ENCODE measurements at places on chromosomes 4 and X. TPM values are rescaled to one million over a fixed set of nuclear protein-coding genes. Genes with fewer than 3 reads are reported as not detected.

The CDS1 gene
- total RNA-seq = 18.7 TPM

- peak overlapping the region; percentile 1 for H3K4me3 ChIP-seq
- peak overlapping the region; percentile 20 for H3K27ac ChIP-seq
- H3K36me3 ChIP-seq = no peaks in the 10 kb centered on the region
- H3K27me3 ChIP-seq = no peaks in the 10 kb centered on the region
- no peak for DNase-seq
These were observed 886.2 kb downstream of the ARAP2 start for GRCh38 chr4:35358001-35358584.

DNA sequence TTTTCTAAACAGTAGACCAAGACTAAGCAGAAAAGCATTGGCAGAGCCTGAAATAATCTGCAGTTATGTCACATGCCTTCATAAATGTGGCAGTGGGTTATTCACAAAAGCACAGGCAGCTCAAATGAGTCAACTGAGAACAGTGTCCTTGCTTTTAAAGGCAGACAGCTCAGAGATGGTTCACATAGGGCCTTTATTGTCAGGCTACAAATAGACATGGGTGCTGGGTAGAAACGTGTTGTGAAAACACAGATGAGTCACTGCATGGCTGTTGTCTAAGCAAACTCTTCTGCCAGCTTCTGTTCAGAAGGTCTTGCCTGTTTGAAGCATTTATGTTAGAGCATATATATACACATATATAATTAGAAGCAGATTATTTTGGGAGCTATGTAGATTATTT is 118.0 kb downstream of the SLC4A4 start:
- no peaks in the 10 kb centered on the region for H3K4me1 ChIP-seq
- H3K27ac ChIP-seq = no peak overlapping the region
- no peak for DNase-seq
- H3K4me3 ChIP-seq = no peak overlapping the region

DNA sequence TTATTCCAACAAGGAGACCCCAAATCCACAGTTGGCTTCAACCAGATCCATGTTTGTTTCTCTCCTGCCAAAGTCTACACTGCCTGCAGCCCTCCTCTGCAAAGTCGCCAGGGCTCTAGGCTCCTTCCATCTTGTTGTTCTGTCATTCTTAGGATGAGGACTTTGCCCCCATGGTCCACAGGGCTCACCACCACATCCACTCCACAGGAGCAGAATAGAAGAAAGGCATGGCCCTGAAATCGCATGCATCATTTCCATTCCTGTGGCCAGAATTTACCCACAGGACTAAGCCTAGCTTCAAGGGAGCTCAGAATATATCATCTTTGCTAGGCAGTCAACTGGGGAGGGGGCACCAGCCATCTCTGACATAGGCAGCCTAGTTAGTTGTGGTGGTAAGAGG is 254.7 kb downstream of the FBXW7 start:
- H3K36me3 ChIP-seq = no peaks in the 10 kb centered on the region
- no peaks in the 10 kb centered on the region for H3K27me3 ChIP-seq
- no peak for DNase-seq
- no peak overlapping the region for H3K27ac ChIP-seq
- H3K4me3 ChIP-seq = no peak overlapping the region

- H3K27me3 ChIP-seq = no peaks in the 10 kb centered on the region
- H3K27ac ChIP-seq = no peak overlapping the region
- no peak for DNase-seq
- H3K36me3 ChIP-seq = peaks cover 2% of the 10 kb centered on the region
- H3K4me1 ChIP-seq = peaks cover 18% of the 10 kb centered on the region
- no peak overlapping the region for H3K4me3 ChIP-seq
These were observed 78.2 kb downstream of the IL21 start for GRCh38 chr4:122542411-122543236.

DNA sequence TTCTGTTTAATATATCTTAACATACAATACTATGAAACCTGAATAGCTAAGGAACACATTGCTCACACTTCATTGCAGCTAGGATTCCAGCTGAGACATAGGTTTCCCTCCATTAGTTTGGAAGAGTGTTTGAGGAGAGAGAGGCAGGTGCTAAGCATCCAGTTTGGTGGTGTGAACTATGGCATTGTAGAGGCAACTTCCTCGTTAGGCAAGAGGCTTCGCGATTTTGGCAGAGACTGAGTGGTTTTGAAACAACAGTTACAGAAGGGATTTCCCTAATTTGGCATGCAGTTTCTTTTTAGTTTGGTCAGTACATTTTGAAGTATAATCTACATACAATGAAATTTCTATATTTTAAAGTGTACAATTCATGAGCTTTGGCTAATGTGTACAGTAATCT is 117.1 kb upstream of the BMP3 start:
- H3K4me1 ChIP-seq = no peaks in the 10 kb centered on the region
- H3K4me3 ChIP-seq = no peak overlapping the region
- H3K27ac ChIP-seq = no peak overlapping the region
- H3K27me3 ChIP-seq = peaks cover 28% of the 10 kb centered on the region
- H3K36me3 ChIP-seq = no peaks in the 10 kb centered on the region

Measured in mesothelial cell of epicardium (in vitro differentiated cells).